ENCODE measurements at places on chromosomes 2 and 18.

- no peak for DNase-seq
Measured at GRCh38 chr2:230968921-230969658, 26.8 kb upstream of the SPATA3 start.

DNA sequence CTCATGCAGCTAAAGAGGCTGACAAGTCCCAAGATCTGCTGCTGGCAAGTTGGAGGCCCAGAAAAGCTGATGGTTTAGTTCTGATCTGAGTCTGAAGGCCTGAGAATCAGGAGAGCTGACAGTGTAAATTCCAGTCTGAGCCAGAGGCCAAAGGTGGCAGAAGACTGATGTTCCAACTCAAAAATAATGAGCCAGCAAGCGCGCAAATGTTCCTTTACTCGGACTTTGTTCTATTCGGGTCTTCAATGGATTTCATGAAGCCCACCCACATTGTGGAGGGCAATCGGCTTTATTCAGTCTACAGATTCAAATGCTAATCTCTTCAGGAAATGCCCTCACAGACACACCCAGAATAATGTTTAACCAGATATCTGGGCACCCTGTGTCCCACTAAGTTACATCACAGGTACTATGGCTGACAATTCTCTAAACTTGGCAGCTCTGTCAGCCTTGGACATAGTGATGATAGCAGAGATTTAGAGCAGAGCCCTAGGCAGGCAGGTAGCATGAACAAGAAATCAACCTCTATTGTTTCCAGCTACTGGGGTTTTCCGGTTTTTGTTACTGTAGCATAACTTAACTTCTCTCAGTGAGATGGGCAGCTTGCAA, 318.5 kb downstream of the HRH4 start:
- no peak for DNase-seq

DNA sequence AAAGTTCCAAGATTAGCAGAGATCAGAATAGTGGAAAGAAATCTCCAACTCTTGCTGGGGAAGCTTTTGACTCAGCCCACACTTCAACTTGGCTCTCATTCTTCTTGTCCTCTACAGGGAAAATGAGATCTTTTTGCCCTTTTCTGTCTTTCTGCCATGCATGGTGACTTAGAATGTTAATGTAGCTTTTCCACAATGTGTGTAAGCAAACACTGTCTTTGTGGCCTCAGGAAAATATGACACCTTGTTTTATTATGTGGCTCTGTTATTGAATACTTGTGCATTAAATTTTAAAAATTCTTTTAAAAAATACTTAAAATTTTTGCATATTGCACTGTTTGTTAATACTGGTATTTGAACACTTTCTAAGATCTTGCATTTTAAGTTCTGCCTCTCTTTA, 65.4 kb upstream of the WDR75 start:
- DNase-seq: no peak

DNA sequence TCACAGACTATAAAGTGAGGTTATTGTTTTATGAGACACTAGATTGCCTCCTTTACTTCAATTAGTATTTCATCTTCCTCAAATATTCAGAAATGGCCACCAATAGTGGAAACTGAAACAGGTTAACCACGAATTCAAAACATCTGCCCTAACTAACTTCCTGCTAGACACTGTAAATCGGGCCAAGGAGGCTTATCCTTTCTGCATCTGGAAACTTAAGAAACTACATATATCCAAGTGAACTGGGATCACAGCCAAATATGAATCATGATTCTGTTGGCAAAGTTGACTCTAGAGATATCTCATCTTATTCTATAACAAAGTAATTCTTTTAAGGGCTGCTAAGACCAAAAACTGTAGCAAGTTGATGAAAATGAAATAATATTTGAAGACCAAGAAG, 136.6 kb upstream of the ZC3H15 start:
- no peak for DNase-seq

- no peak for DNase-seq
Measured at GRCh38 chr2:69789175-69789721, 40.2 kb upstream of the GMCL1 start.

DNA sequence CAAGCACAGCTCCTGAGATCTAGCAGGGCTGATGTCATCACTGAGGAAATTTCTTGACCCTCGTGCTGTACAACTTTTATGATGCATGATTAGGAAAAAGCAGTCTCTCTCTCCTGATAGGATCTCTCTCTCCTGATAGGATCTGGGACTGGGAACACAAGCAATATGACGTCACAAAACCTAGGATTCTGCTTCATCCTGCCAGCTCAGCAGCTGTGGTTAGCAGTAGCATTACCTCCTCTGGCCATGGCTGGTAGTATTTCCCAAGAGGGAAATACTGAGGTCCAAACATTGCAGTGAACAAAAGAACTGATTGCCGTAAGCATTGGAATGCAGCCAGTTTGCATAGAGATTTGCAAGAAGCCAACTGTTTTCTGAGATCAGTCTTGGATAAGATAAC, 521.2 kb upstream of the POU3F3 start:
- DNase-seq: no peak

- DNase-seq: no peak
Measured at GRCh38 chr18:11994703-11995444, 13.6 kb downstream of the IMPA2 start.

GRCh38 chr18:26429535-26430226, 118.7 kb downstream of the KCTD1 start:
- no peak for DNase-seq

DNA sequence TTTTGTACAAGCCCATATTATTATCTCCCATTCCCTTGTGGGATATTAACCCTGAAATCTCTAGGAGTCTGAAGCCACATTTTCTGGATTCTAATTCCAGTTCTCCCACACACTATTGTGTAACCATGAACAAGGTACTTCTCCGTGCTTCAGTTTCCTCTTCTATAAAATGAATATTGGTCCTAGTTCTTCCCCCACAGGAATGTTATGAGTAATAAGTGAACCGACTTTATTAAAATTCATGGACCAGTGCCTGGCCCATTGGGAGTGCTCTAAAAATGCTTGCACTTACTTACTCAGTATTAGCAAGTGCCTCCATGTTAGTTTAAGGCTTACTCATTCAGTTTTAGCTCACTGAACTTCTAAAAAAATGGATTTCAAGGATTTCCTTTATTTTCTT, 1.4 kb upstream of the ACMSD start:
- DNase-seq: no peak

DNA sequence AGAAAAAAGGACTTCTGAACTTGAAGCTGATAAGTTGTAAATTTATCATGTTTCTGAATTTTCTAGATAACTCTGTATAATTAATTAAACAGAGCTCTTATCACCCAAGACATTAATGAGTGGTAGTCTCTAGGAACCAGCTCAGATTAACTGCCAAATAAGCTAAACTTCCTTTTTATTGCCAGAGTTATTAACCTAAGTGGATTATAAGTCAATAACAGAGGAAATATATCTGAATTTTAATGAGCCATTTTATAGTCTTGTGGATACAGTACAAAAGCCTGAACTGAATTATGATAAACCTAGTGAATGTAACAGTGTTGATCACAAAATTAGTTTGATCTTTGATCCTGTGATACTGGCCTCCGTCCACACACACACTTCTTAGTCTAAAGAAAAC, 111.5 kb downstream of the COMMD1 start:
- DNase-seq: no peak

GRCh38 chr2:167925758-167926157, 321.6 kb downstream of the STK39 start:
- DNase-seq: no peak

DNA sequence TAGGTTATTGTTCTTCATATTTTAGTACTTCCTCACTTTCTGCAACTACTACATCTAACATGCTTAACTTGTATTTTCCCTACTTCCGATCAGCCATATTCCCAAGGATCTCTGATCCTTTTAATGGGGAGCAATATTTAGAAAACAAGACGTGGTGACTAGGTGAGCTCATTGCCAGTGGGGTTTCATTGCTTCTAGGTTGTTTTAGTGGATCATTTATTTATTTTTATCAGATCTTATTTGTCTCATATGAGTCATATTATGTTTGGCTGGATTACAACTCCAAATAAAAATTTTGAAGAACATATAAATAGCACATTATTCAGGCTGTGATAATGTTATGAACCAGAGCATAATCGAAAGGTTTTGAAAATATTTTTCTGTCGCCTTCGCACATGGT, 480.9 kb upstream of the TMEFF2 start:
- DNase-seq: no peak

DNA sequence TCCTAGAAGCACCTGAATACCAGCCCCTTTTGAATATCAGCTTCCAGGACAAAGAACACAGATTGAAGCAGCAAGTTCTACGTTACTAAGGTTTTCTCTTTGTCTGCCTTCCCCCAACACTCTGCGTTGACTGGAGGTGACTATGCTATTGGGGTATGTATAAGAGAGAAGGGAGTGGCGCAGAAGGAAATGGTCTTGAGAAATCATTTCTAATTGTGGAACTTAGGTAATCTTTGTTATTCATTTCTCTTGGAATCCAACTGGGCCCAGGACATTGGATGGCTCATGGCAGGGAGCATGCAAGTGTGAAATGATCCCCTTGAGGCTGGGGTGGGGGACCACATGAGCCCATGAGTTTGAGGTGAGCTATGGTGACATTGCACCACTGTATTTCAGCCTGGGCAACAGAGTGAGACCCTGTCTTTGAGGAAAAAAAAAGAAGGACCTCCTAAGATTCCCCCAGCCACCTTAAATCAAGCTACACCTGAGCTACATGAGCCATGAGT, 29.7 kb downstream of the XDH start:
- DNase-seq: no peak

DNA sequence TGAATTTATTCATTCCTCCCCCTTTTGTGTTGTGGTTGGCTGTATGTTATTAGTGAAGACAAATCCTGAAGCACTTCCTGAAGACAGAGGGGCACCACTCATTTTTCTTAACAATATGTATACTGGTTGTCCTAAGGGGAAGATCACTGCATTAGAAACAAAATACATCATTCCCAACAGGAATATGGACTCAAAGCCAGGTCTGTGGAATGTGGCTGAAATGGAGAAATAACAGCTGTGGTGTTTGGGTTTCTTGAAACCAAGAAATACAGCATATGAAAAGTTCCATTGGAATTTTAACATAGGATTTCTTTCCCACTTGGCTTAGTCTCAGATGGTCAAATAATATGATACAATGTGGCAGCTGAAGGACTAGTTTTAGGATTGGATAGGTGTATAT, 267.6 kb downstream of the KCNE4 start:
- no peak for DNase-seq

- DNase-seq: no peak
Measured at GRCh38 chr2:99771681-99772333, 282.0 kb upstream of the REV1 start.

- no peak for DNase-seq
Measured at GRCh38 chr2:168663993-168664392, 138.4 kb upstream of the NOSTRIN start.

DNA sequence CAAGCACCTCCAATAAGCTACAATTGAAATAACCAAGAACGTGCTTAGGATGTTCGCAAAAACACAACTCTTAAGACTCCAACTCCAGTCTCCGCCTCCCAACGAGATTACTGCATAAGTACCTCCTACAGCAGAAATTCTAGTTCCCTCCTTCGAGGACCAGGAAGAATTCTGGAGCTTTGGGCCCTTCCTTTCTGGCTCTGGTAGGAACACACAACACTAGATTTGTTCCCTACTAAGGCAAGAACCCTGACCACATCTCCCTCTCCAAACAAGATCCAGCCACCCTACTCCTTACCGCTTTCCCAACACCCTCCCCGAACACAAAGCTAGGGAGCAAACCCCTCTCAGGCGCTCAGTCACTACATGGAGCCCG, 721 bp downstream of the ADAM17 start:
- DNase-seq: peak; percentile 49

DNA sequence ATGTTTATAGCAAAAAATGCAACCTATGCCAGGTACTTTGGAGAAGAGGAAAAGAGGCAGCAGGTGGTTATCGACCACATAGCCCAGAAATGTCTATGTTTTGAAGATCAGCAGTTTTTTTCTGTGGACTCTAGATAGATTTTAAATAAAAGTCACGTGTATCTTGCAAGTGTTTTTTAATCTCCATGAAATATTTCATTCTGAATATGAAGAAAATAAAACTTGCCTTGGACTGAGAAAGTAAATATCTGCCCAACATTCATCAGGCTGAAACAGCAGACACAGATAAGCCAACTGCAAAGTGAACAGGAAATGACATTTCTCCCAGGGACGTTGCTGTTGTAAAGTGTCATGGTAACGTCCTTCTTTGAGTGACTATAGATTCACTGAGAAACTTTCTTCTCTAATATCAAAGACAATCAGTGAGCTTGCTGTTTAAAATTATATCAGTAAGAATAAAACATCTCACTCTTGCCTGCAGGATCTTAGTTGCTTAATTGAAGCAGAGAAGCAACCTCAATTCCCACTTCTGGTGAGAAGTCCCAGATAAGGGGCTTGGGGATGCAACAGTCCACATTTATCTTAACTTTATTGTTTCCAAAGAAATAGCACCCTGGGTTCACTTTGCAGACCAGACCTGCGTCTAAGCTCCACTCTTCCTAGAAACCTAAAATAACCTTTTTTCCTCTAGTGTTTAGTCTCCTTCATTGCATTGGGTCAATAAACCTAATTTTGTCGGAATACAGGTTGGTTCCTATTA, 6.3 kb downstream of the MYOM1 start:
- peak; percentile 19 for DNase-seq

GRCh38 chr2:126642031-126642430, 13.9 kb upstream of the GYPC start:
- no peak for DNase-seq

DNA sequence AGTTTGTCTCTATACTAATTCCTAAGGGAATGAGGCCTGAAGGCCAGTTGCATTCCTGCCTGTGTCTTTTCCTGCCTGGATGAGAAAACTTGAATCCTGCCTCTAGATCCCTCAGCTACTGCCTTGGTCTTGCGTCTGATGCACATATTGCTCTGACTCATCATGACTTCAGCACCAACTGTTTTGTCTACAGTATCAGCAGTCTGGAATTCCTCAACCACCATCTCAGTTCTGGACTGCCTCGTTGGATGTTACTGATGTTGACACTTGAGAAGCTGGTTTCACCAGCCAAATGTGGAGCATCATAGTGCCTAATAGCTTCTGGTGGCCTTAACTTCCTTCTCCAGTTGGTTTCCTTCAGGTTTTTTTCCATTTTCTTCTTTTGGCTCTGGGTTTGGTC, 211.0 kb downstream of the CTNNA2 start:
- DNase-seq: no peak

- no peak for DNase-seq
Measured at GRCh38 chr2:37357069-37357468, 12.6 kb downstream of the QPCT start.

GRCh38 chr2:45909171-45909565, 257.7 kb downstream of the PRKCE start:
- no peak for DNase-seq

DNA sequence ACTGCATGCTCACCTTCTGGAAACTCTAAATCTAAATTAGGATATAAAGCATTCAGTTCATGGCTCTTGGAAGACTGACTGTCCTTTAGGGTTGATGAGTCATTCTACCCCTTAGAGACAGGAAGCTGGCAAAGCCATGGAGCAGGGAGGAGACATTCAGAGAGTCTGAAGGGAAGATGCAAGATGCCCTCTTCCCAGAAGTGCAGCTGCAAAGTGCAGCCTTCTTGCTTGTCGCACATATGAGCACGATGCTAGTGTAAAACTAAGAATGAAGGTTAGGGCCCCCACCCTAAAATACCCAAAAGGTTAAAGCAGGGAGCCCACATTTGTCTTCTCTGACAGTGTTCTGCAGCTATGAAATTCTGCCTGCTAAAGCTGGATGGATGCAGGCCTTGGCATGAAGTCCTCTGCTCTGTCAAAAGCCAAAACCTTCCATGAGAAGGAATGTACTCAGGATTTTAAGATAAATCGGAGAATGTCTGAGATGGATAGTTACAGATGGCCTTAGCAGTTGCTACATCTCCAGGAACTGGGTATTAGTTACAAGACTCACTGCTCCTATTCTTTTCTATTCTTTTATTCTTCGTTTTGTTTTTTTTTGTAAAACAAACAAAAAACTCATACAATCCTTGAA, 89.7 kb downstream of the POLE4 start:
- no peak for DNase-seq
